ENCODE measurements at places on chromosomes 4 and X. TPM values are rescaled to one million over a fixed set of nuclear protein-coding genes. Genes with fewer than 3 reads are reported as not detected.

The SPANXA2 gene
- total RNA-seq, result not detected

The SPATA4 gene
- total RNA-seq, result not detected

The TSPAN7 gene
- 0.60 TPM for total RNA-seq

The PDCL2 gene
- not detected for total RNA-seq

The DUSP21 gene
- total RNA-seq, result not detected

The PAK3 gene
- total RNA-seq, result 1.8 TPM

The RHOH gene
- 182 TPM for total RNA-seq

The HTN3 gene
- not detected for total RNA-seq

The GPRASP1 gene
- 5.9 TPM for total RNA-seq

The PLP1 gene
- total RNA-seq, result not detected

The HPGD gene
- total RNA-seq, result 7.2 TPM

The TMEM192 gene
- 10.2 TPM for total RNA-seq

The DGAT2L6 gene
- total RNA-seq, result not detected

The SYTL5 gene
- total RNA-seq, result not detected

The RPS6KA3 gene
- total RNA-seq, result 54.4 TPM

The PCDH11X gene
- not detected for total RNA-seq

The MAGEA1 gene
- not detected for total RNA-seq

The DYNLT3 gene
- total RNA-seq, result 21.5 TPM

The FRAS1 gene
- 0.10 TPM for total RNA-seq

The RAB40A gene
- 0.36 TPM for total RNA-seq

The ZNF674 gene
- 3.7 TPM for total RNA-seq

The CC2D2A gene
- not detected for total RNA-seq

The KDR gene
- total RNA-seq, result not detected

The KIT gene
- 0.07 TPM for total RNA-seq

The BRS3 gene
- not detected for total RNA-seq

The SPACA5 gene
- not detected for total RNA-seq

The HCCS gene
- 31.7 TPM for total RNA-seq

The SCML1 gene
- 4.9 TPM for total RNA-seq

The USP17L28 gene
- not detected for total RNA-seq

The UGT2B17 gene
- not detected for total RNA-seq

The SRD5A3 gene
- 30.0 TPM for total RNA-seq

The PCDH10 gene
- total RNA-seq, result not detected

The ADGRL3 gene
- not detected for total RNA-seq

The MAGEB17 gene
- not detected for total RNA-seq

Measured in activated T-cell treated with anti-CD3 and anti-CD28 coated beads, Interleukin-2, amount 50 U/mL, for 72 hours (primary cell).